ENCODE measurements at places on chromosomes 6 and 20. TPM values are rescaled to one million over a fixed set of nuclear protein-coding genes. Genes with fewer than 3 reads are reported as not detected.

DNA sequence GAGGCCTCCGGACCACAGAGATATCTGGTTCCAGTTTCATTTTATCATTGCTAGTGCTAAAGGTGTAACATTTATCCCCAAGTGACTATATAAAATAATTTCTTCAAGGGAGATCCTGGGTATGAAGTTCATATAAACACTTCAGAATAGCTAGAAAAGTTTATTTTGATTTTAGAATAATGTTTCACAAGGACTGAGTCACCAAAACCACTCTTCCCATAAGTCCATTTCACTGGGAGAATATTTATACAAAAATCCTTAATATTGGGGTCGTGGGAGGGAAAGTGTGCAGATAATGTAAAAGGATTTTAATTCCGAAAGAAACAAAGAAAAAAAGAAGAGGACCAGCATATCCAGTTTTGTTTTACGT lies 128.1 kb downstream of the ISM1 start:
- DNase-seq = no peak

DNA sequence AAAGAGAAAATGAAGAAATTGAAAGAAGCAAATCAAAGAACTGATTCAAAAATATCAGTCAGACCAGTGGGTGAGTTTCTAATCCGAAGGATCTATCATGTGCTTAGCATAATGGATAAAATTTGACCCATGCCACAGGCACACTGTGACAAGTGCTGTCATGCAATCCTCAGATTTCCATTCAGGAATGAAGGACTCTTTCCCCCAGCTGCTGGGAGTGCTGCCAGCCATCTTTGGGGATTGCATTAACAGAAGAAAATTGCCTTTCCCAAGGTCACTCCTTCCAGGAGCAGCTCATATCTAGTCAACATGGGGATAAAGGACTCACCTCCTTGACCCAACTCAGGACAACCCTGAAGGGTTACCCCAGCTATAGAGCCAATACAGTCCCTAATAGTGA lies 316.7 kb upstream of the TBX18 start:
- no peak for DNase-seq

- DNase-seq = no peak
Observed at GRCh38 chr6:30964075-30964474, 19.4 kb upstream of the MUC21 start.

DNA sequence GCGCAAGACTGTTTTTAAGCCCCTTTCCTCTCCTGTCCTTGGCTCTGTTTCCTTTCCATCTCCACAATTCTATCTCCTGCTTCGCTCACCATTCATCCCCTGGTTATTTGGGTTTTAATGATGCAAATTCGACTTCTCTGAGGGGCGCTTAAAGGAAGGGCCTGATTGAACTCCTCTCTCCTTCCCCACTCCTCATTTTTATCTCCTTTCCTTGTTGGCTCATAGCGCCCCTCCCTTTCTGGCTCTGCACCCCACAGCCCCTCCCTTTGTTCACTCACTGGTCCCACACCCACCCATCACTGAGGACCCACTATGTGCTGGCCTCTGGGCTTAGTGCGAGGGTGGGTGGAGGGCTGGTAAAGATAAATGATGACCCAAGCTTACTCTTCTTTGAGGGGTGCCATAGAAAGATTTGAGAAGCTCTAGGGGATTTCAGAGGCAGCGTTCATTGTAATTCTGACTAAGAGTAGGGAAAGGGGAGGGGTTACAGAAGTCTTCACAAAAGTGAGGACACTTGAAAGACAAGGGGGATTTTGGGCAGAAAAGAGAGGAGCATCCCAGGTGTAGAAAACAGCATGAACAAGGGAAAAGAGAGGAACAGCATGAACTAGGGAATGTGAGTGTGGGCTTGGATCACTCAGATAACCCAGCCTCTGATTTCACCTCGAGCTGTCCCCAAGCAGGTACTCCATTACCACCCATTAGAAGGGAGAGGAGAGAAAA lies 507.8 kb downstream of the CD83 start:
- no peak for DNase-seq

GRCh38 chr20:13461849-13462458 lies 176.8 kb downstream of the TASP1 start:
- no peak for DNase-seq

DNA sequence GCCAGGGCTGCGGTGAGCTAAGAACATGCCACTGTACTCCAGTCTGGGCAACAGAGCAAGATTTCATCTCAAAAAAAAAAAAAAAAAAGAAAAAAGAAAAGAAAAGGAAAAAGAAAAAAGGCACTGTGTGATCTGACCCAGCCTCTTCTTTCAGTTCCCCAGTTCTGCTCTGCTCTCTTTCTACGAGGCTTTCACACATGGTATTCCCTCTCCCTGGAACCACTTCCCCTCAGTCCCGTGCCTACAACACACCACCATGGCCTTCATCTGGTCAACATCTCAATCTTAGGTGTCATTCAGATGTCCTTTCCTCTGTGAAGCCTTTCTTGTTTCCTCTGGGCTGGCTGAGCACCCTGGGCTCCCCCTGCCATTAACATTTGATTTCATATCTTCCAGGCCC lies 2.3 kb upstream of the DSN1 start:
- DNase-seq = no peak

PRL gene
- not detected for polyA plus RNA-seq

TMEM217 gene
- 2.2 TPM for polyA plus RNA-seq

RCAN2 gene
- polyA plus RNA-seq = 28.7 TPM

GRCh38 chr6:79466207-79466834 lies 70.9 kb downstream of the LCA5 start:
- DNase-seq = no peak

GRCh38 chr6:11911538-11911937 lies 100.6 kb upstream of the HIVEP1 start:
- no peak for DNase-seq

BNIP5 gene
- polyA plus RNA-seq = 0.10 TPM

Measured in right renal pelvis (tissue), 4 donors.